ENCODE measurements at places on chromosomes 3 and 15.
A peak's percentile ranks its signal among the peaks of the same experiment; 100 is the strongest.

DNA sequence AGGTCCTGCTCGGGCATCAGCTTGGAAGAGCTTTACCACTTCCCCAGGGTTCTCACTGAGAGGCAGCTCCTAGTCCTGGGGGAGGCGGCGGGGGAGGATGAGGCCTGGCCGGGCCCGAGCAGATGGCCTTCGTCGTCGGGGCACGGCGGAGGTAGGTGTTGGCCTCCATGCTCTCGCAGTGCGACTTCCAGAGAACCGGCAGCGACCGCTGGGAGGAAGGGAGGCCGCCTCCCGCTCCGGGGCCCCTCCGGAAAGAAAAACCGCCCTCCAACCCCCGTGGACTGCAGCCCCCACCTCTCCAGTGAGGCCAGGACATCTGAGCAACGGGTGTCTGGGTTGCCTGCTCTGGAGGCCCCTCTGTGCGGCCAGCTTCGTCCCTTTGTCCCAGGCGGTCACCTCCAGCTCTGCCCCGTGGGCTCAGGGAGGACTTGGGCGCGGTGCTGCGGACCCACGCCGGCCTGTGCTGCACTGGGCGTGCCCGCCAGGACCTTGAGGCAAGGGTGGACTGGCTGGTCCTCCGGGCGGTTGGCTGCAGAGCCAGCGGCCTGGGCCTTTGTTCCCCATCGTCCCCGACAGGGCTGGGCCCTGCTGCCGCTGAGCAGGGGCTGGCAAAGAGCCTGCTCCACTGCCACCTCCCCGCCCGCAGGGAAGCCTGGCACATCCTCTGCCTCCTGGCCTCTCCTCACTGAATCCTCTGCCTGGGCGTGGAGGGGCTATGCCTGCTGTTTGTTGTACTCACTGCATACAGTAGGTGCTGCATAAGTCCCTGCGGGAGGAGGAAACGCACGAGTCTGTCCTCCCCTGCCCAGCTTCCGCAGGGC, 13.6 kb upstream of the GP9 start:
- peaks cover 7% of the 10 kb centered on the region for H3K27me3 ChIP-seq
- no peaks in the 10 kb centered on the region for H3K4me1 ChIP-seq
- H3K36me3 ChIP-seq: no peaks in the 10 kb centered on the region
- H3K27ac ChIP-seq: no peak overlapping the region

GRCh38 chr3:43998370-43998835, 243.3 kb upstream of the TOPAZ1 start:
- peak; percentile 54 for DNase-seq
- H3K36me3 ChIP-seq: peaks cover 10% of the 10 kb centered on the region
- H3K4me1 ChIP-seq: peaks cover 15% of the 10 kb centered on the region
- H3K27me3 ChIP-seq: no peaks in the 10 kb centered on the region

- H3K4me1 ChIP-seq: no peaks in the 10 kb centered on the region
- H3K27me3 ChIP-seq: no peaks in the 10 kb centered on the region
- DNase-seq: no peak
- H3K4me3 ChIP-seq: no peak overlapping the region
These were observed 326.4 kb upstream of the WNT5A start for GRCh38 chr3:55813268-55814097.

GRCh38 chr3:124504332-124505059, 225.8 kb upstream of the UMPS start:
- no peak overlapping the region for H3K27ac ChIP-seq
- no peak for DNase-seq
- no peaks in the 10 kb centered on the region for H3K4me1 ChIP-seq
- no peak overlapping the region for H3K4me3 ChIP-seq

GRCh38 chr3:141610939-141611338, 124.1 kb downstream of the RASA2 start:
- no peak overlapping the region for H3K4me3 ChIP-seq
- H3K36me3 ChIP-seq: peaks cover 62% of the 10 kb centered on the region
- H3K27ac ChIP-seq: no peak overlapping the region

- no peak overlapping the region for H3K4me3 ChIP-seq
- H3K4me1 ChIP-seq: no peaks in the 10 kb centered on the region
- H3K27ac ChIP-seq: peak overlapping the region; percentile 24
- DNase-seq: no peak
These were observed 136.9 kb upstream of the SLC2A2 start for GRCh38 chr3:171163101-171164066.

Data from RWPE2 (cell line).